Ammon's horn (tissue), 1 donor: ENCODE measurements at places on chromosomes 13 and 19.

GRCh38 chr13:94967183-94968039 lies 255.1 kb upstream of the SOX21 start:
- DNase-seq: peak; percentile 15

DNA sequence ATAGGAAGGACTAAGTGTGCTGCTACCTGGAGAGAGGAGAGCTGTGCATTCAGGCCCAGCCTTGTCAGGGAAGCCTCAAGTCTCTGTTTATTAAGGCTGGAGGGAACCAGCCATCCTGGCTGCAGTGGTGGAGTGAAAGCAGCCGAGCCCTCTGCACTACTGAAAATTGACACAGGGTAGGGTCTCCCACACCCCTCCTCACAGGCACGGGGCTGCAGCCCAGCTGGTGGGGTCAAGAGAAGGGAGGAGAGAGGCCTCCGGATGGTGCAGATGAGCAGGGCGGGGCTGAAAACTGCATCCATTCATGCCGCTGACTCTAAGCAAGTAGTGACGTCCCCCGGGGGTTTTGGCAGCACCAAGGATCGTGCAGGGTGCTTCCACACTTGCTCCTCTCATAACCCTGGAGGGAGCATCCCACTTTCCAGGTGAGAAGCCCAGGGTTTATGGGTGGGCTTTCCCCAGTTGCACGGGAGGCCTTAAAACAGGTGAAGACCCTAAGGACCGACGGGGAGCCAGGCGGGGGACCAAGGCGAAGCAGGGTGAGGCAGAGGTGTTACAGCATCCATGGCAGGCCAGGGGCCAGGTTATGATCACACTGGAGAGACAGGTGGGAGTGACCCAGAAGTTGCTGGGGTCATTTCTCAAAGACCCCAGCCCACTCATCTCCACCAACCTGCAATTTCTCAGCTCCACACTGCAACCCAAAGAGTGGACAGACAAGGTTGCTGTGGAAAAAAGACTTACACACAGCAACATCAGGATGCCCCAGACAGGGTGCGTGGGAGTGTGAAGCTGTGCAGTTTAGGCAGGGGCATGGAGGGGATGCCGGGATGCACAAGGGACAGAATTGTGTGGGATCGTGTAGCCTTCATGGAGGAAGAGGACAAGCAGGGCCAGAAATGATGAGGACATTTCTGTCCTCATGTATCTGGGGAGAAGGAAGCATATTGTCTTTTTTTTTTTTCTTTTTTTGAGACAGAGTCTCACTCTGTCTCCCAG lies 36.8 kb downstream of the VSTM2B start:
- no peak for DNase-seq

GRCh38 chr19:35637165-35637564 lies 4.4 kb upstream of the ETV2 start:
- no peak for DNase-seq

- no peak for DNase-seq
Measured at GRCh38 chr13:110677731-110678545, 28.0 kb downstream of the CARS2 start.

DNA sequence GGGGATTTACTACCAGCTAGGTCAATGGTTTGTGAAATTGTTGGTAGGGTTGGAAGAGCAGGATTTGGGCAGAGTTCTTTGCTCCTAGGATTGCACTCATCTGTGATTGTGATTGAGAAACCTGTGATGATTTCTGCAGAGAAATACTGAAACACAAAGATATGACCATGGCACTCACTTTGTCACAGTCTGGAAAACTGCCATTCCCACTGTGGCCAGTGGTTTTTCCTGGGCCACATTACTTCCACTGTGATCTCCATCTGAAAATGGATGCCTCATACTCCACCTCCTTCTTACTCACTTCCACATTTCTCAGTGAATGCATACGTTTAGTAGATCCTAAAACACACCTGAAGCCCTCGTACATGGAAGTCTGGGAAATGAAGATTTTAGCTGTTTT lies 593.2 kb downstream of the LMO7 start:
- no peak for DNase-seq

- no peak for DNase-seq
Measured at GRCh38 chr19:47865166-47865565, 6.1 kb downstream of the TPRX2 start.

DNA sequence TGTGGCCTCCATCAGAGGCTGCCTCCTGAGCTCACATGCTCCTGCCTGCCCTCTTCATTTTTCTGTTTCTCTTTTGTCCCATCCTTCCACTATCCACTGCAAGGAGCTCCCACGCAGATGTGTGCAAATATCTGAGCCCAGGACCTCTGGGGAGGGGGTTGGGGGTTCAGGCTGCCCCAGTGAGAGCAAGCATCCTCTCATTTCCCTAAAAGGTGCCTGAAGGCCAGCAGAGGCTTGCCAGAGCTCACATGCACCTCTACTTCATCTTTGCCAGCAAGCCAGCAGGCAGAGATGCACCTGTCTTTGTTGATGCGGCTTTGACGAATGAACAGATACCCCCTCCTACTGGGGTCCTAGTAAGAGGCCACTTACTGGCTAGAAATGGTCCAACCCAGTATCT lies 128.8 kb downstream of the FGF9 start:
- DNase-seq: no peak

DNA sequence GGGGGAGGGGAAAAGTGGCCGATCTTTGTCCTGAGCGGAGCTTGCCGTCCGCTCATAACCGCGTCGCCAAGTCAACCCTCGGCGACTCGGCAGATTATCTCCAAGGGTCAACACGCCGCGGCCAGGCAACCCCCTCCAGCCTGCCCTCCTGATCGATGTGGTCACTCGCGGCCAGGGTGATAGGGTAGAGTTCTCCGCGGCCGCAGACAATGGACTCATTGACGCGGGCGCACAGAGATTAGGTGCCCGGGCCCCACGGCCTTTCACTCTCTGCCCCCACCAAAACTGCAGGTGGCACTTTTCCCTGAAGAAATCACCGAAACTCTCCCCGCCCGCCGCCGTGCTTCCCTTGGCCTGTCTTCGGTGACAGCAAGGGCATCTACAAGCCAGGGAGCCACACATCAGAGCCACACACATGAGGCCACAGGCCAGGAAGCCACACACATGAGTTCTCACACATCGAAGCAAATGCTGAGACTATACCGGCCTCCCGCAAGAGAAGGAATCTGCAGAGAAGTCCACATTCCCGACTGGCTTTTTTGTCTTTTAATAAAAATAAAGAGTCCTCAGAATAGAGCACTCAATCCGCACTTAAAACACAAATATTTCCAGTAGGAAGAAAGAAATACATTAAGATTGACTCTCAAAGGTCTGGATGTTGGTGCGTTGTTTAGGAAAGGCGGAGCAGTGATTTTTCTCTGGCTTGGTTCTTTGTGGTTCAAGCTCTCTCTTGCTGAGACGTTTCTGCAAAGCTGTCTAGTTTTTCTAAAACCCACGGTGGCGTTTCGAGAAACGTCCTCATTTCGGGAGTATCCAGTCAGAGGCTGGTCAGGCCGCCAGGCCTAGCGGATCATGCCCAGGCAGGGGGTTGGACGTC lies 1.5 kb upstream of the PDX1 start:
- DNase-seq: no peak

GRCh38 chr19:35459414-35460082 lies 11.5 kb downstream of the FFAR2 start:
- peak; percentile 29 for DNase-seq

DNA sequence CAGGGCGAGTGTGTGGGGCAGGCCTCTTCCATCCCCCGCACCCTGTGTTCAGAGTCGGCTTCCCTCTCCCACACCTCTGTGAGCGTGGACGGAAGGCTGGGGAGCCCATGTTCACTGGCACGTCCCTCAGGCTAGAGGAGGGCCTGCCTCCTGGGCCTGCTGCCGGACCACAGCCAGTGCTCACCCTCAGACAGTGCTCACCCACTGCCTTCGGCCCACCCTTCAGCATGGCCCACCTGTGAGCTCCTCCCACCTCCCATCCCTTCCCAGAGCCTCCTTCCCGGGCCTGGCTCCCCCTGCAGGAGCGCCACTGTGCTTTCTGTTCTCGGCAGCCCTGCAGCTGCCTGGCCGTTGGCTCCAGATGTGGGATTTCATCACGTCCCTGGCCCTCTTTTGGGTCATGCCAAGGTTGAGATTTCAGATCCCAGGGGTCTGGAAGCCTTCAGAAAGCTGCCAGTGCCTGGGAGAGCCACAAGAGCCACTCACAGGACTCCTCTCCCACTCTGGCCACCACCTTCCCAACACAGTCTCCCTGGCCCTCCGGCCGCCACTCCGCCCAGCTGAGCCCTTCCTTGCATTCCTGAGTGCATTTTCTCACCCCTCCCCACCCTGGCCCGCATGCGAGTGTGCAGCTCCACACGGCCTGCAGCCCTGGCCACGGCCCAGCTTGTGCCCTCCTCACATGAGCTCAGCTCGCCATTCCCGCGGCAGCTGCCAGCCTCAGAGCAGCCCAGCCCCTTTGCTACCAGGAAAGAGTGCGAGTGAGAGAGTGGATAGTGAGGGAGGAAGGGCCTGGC lies 25.3 kb downstream of the CAPN12 start:
- peak; percentile 84 for DNase-seq

DNA sequence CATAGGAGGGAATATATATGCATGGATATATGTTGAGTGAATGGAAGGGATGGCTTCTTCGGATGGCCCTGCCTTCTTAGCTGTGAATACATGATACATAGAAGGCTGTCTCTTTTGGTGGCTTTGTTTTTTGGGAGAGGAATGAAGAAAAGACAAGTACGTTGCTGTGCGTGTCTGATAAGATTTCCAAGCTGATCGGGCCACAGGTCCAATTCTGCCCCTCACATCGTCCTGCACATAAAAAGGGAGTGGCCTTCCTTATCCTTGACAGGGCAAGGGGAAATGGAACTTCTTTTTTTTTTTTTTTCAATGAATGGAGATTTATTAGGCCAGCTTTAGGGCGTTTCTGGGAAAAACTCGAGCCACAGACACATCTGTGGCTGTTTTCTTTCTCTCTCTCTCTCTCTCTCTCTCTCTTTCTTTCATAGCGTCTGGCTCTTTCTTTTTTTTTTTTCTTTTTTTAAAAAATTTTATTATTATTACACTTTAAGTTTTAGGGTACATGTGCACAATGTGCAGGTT lies 103.8 kb upstream of the SPATA13 start:
- DNase-seq: no peak

- DNase-seq: no peak
Measured at GRCh38 chr13:51225029-51225428, 2.8 kb downstream of the FAM124A start.

DNA sequence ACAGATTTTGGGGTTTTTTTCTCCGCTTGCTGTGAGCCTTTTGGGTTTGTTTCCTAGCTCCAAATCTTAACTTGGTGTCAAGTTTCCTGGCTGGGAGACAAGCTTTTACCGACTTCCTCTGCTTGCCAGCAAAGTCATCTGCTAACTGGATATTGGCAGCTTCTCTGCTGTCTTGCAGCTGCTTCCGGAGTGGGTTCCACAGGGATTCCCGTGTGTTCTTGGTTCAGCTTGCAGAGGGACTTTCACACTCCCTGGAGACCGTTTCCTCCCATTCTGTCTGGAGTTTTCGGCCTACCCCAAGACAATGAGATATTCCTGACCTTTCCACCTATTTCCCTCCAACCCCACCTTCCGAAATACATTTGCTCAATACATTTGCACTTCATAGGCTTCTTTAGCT lies 2.2 kb upstream of the COLGALT1 start:
- peak; percentile 64 for DNase-seq

- DNase-seq: no peak
Measured at GRCh38 chr13:81493144-81493543, 1152.2 kb upstream of the SPRY2 start.

DNA sequence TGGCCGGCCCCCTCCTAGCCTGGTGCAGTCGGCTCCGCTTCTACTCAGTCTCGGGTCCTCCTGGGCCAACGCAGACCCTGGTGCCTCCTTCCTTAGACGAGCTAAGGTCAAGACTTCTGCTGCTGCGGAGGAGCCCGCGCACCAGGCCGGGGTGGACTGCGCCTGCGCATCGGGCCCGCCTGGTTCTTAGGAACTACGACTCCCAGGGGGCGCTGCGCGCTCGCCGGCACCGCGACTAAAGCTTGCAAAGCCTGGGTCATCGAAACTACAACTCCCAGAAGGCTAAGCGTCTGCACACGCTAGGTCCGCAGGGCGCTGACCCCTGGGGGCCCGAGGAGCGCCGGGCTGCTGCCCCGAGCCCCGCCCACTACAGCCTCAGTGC lies at the start of gene ZNF835:
ZNF835 (minus strand) TSS at position 145 of the 382 bp plus-strand sequence. CDS start 6,559 bp downstream, outside the sequence.
- peak; percentile 98 for DNase-seq

GRCh38 chr19:39557811-39558623 lies 18.1 kb upstream of the EID2 start:
- DNase-seq: no peak

- no peak for DNase-seq
Measured at GRCh38 chr19:51586103-51586728, 15.1 kb downstream of the ZNF175 start.

GRCh38 chr19:38517321-38517720 lies 83.8 kb downstream of the RYR1 start:
- DNase-seq: no peak

DNA sequence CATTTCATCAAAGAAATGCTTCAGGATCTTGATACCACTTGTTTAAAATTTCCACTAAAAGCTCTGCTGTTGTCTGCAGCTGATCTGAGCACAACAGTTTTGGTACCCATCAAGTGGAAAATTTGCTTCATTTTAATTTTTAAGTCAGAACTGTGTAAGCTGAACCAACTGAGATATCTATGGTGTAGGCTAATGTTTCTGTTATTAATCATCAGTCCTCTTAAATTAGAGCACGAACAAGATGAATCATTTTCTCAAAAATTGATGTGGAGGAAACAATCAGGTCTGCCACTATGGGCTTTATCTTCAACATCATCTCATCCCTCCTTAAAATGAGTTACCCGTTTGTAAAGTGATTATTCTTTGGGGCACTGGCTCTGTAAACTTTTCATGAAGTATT lies 221.5 kb upstream of the NBEA start:
- DNase-seq: no peak

DNA sequence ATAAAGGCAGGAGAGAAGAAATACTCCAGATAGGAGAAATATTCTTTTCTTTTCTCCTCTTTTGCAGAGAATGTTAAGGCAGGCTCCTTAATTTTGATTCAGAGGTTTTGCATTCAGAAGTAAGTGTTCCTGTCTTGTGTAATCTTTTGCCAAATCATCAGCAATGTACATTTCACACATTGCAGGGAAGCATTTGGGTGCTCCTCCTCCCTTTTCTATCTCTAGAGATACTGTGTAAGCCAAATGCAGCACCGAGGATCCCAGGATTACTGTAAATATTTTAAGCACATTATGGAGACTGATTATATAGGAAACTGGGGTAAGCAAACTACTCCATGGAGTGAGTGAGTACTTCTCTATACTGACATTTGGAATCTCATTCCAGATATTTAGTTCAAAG lies 7.2 kb downstream of the ATP8A2 start:
- DNase-seq: no peak
